GM23248 (cell line): ENCODE measurements at places on chromosomes 4 and X. TPM values are rescaled to one million over a fixed set of nuclear protein-coding genes. Genes with fewer than 3 reads are reported as not detected.

Gene TRIM75
- polyA plus RNA-seq, result not detected in 2 replicates

Gene TMEM156
- polyA plus RNA-seq, result 0.30 TPM in 1 of 2 replicates, not detected in the other

- DNase-seq, result peak; percentile 23
These were observed 30.5 kb upstream of the ENPP6 start for GRCh38 chr4:184248216-184248615.

DNA sequence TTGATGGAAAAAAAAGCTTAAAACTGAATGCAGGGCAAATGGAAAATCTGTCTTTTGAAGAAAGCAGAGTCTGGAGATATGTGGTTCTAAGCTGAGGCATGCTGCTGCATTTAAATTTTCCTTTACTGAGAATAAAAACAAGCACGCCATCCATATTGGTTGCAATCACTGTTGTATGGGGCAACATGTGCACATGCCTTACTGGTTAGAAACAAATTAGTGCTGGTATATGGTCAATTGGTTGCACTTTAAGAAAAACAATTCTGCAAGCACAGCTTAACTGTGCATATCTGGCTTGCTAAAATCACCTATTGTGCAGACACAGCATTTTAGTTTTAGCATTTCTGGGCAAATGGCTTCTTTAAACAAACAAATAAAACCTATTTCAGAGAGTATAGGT is 239.1 kb downstream of the NDST4 start:
- no peak for DNase-seq

- no peak for DNase-seq
These were observed 73.2 kb upstream of the EFNB1 start for GRCh38 chrX:68755616-68756125.

Gene BMP3
- polyA plus RNA-seq, result not detected in 2 replicates

Gene BBS12
- 5.0 and 5.2 TPM in 2 replicates for polyA plus RNA-seq

GRCh38 chr4:87531621-87532020 is 2.4 kb upstream of the SPARCL1 start:
- no peak for DNase-seq

GRCh38 chr4:122827258-122827878 is 737 bp downstream of the FGF2 start:
- peak; percentile 65 for DNase-seq

Gene NBDY
- 188 and 193 TPM in 2 replicates for polyA plus RNA-seq

- no peak for DNase-seq
These were observed 77.8 kb upstream of the MXD4 start for GRCh38 chr4:2339458-2340271.

- DNase-seq, result no peak
These were observed 194.7 kb downstream of the DTHD1 start for GRCh38 chr4:36476135-36476534.

Gene BMX
- polyA plus RNA-seq, result not detected in 2 replicates

GRCh38 chr4:40515398-40516293 is 114.0 kb downstream of the RBM47 start:
- peak; percentile 20 for DNase-seq
